ENCODE measurements at places on chromosomes 3 and 15.
A peak's percentile ranks its signal among the peaks of the same experiment; 100 is the strongest.

DNA sequence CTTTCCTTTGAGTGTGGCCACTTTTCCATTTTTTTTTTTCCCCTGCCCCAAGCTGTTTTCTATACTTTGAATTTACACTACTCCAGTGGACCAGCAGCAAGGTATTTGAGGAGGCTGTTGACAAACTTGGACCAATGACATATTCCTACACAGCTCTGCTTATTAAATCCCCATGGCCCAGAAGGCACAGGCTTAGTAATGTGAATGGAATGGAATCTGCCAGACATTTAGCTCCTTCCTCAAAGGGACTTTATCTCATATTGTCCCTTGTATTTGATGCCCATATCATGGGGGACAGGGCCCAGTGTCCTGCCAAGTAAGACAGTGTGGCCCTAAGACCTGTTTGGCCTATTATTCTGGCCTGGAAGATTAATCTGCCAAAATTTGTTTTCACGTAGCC, 107.5 kb downstream of the CHCHD6 start:
- DNase-seq, result no peak

DNA sequence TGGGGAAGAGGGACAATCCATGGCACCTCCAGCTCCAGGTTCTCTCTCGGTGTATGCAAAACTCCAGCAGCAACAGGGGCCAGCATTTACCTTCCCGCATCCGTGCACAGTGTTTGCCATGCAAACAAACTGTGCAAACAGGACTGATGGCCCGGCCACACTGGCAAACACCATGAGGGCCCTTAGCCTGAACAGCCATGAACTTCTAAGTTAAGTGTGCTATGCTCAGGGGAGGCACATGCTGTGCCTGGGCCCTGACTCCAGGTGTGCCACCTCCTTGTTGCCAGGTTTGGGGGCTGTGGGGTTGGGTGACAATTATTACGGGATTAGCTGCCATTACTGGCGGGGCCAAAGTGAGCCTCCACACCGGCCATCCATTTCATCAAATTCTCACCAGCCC, 57.5 kb downstream of the CACNA2D2 start:
- DNase-seq, result no peak

GRCh38 chr15:79610021-79610420, 177.9 kb downstream of the MINAR1 start:
- no peak for DNase-seq

DNA sequence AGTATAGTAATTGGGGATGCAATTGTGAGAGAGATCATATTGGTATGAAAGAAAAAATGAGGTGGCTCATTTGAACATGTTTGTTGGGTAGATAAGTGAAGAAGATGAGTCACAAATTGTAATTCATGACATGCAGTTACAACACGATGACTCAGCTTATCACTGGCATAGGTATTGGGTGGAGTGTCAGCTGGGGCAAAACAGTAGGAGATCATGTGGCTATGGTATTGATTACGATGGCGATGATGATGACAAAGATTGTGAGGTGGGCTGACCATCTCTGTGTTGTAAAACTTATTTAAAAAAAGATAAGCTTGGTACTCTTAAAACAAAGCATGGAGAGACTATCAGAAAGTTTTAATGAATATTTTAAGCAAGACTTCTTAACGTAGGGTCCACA, 11.6 kb upstream of the DPH6 start:
- DNase-seq, result peak; percentile 29

GRCh38 chr3:105473521-105474223, 107.0 kb downstream of the ALCAM start:
- peak; percentile 4 for DNase-seq

GRCh38 chr3:197088370-197088769, 58.8 kb upstream of the MELTF start:
- DNase-seq, result no peak

DNA sequence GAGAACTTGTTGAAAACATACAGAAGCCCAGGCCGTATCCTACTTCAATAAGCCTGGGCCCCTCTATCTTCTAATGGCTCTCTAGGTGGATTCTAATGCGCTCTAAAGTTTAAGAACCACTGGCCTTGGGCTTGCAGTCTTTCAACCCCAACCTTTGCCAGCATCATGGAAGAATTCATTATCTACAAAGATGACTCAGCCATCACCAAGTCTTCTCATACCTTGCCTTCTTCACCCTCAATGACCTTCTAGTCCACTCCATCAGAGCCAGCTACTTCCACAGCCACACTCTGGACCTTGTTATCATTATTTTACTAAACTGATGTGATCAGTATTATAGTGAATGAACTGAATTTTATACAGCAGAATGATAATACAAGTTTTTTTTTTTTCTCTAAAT, 16.9 kb upstream of the TIPARP start:
- DNase-seq, result no peak

DNA sequence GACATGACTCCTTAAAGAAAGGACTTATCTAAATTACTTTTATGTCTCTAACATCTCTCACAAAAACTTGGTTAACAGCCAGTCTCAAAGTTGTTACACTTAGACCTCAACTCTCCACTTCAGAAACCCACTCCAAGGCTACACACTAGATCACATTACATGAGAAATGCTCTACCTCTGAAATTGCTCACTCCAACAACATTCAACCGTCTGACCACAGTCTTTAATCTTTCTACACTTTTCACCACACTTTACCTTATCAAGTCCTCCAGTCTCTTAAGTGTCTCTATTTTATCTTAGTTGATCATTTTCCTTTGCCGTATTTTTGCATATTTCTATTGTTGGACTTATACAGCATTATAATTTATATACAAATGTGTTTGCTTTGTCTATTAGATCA, 5.8 kb downstream of the SLC12A6 start:
- peak; percentile 59 for DNase-seq

GRCh38 chr3:126964950-126965349, 18.0 kb upstream of the PLXNA1 start:
- no peak for DNase-seq

- no peak for DNase-seq
Measured at GRCh38 chr15:35696767-35697231, 150.8 kb upstream of the DPH6 start.

DNA sequence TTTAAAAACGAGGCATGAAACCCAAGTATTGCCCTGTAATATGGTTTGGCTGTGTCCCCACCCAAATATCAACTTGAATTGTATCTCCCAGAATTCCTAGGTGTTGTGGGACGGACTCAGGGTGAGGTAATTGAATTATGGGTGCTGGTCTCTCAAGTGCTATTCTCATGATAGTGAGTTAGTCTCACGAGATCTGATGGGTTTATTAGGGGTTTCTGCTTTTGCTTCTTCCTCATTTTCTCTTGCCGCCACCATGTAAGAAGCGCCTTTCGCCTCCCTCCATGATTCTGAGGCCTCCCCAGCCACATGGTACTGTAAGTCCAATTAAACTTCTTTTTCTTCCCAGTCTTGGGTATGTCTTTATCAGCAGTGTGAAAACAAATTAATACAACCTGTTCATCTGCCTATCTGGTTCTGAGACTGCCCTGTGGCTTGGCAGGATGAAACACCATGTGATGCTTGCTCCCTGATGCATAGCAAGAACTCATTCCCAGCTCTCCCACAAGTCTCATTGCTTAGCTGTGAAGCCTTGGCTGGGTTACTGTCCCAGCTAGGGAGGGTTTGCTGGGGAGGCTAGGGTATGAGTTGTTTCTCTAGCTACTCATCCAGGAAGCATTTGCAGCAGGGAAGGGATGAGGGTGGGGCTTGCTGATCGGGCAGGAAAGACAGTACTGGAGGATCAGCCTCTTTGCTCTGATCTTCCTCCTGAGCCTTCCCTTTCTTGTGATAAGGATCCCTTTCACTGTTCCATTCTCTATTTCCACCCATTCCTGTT, 3.7 kb upstream of the SQOR start:
- DNase-seq, result no peak

GRCh38 chr15:77226652-77227051, 155.7 kb upstream of the TSPAN3 start:
- DNase-seq, result no peak

DNA sequence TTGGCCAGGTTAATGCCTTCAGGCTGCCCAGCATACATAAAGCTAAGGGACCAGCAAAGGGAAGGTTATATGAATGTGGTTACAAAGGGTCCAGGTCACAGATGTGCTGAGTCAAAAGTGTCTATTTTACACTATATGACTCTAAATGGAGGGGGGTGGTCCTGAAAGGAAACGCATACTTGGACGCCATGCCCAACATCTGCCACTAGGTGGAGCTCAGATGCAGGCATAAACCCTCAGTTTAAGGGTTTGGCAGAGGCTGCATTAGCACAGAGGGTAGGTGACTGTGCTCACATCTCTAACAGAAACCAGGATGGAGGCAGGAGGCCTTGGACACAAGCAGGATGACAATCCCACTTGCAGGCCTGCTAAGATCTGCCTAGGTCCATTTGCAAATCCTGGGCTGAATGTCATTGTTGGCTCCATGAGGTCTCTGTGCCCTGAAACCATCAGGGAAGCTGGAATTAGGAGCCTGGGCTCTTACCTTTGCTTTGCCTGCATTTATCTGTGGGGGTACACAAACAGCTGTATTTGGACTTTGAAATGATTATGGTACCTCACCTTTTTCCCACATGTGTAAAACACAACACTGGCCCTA, 55.8 kb downstream of the ZNF621 start:
- peak; percentile 74 for DNase-seq

GRCh38 chr3:156742401-156742800, 68.0 kb downstream of the TIPARP start:
- no peak for DNase-seq

- DNase-seq, result no peak
Measured at GRCh38 chr15:39181940-39182339, 398.9 kb upstream of the THBS1 start.

DNA sequence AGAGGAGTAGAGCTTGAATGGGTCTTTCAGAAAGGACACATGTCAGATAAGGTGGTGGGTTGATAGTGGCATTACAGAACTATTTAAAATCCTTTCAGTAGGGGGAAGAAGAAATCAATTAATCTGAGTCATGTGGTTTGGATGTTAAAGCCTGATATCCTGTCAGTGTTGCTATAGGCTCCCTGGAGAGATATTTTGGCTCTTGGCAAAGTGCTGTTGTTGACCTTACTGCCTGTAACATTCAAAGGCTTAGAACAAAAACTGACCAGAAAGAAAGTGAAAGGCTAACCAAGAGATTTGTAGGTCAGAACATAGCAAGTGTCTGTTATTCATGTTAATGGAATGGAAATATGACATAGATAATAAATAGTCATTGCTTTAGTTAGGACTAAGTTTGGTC, 552.9 kb downstream of the DIPK2A start:
- DNase-seq, result no peak

DNA sequence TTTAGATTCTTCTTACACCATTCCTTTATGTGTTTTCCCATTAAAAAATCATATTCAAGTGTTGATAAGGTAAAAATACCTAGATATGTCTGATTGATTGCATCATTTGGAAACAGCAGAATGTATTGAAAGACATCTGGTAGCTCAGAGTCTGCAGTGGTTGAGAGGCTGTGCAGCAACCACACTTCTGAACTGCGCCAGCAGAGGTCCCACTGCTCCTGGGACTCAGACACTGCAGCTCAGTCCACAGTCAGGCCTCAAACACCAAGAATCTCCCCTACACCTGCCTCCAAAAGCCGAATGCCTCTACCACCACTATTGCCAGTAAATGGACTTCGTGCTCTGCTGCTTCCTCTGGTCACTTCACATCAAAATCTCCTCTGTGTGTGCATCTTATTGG, 176.9 kb upstream of the LMCD1 start:
- DNase-seq, result peak; percentile 5

- DNase-seq, result no peak
Measured at GRCh38 chr15:99435877-99436541, 129.8 kb upstream of the MEF2A start.

DNA sequence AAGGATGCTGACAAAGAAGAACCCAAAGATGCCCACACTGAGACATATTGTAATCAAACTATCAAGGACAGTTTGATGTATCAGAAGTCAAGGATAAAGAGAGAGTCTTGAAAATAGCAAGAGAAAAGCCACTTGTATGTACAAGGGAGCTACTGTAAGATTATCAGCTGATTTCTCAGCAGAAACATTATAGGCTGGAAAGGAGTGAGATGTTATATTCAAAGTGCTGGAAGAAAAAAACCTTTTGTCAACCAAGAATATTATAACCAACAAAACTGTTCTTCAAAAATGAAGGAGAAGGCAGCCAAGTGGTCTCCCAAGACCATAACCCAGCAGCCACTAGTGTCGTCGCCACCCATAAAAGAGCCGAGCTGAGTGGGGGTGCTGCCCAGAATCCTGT, 93.2 kb downstream of the KLF13 start:
- DNase-seq, result no peak

DNA sequence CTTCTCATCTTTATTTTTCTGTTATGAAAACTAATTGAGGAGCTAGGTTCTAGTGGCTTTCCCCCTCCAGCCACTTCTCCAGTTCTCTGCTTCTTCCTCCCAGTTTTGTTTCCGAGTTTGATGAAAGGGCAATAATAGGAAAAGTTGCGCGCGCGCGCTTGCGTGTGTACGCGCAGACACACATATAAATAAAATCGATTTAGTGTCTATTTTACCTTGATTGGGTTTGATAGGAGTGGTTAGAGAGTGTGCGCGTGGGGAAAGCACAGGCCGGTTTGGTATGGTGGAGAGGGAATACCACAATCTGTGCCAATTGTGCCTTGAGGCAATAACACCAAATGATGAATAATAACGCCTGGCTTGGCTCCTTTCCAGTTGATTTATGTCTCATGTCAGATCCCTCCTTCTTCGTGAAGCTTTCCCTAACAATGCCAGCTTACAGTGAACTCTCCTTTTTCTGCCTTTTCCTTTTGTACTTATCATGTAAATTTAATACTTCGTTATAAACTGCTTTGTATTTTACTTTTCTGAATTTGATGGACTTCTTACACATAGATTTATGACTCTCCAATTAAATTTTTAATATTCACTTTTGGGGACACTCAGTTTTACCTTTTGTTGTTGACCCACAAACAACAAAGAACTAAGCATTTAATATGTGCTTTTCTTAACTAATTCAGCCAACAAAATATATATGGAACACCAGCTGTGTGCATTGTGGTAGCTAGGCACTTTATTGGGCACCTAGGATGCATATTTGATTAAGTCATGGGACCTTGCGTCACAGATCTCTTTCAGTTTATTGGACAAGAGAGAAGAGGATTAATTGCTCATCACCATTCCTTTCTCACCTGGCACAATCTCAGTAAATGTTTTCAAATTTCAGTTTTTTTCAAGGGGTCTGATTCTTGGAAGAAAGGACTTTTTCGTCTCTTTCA, 1.7 kb downstream of the TIPARP start:
- DNase-seq, result no peak

- no peak for DNase-seq
Measured at GRCh38 chr15:41881550-41881919, 12.3 kb downstream of the SPTBN5 start.

DNA sequence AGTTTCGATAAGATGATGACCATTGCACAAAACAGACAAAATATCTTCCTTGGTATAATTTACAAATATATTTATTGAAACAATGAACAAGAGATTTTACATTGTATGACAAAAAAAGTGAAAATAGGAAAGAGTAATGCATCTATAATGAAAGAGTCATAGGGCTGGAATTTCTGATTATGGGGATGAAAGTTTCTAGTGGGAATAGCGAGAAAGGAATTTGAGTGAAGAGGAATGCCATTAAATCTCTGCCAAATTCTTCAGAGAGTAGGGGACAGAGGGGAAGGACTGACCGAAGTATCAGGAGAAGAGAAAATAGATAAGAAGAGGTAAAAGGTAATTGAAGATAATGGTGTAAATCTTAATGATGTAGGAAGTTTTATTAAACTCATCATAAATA, 125.4 kb downstream of the VGLL3 start:
- DNase-seq, result no peak

All from activated CD4-positive, alpha-beta T cell treated with anti-CD3 and anti-CD28 coated beads, Interleukin-2, Interleukin-4, amounts not matched to agents 100 ng/mL and 50 ng/mL, durations not matched to agents 16 hours and 8 hours (primary cell).